CD4-positive, alpha-beta memory T cell (primary cell): ENCODE measurements at places on chromosomes 11 and 22.

GRCh38 chr11:59186130-59186594 is 14.2 kb downstream of the DTX4 start:
- H3K4me1 ChIP-seq, result no peaks in the 10 kb centered on the region
- no peak overlapping the region for H3K27ac ChIP-seq
- no peaks in the 10 kb centered on the region for H3K36me3 ChIP-seq

DNA sequence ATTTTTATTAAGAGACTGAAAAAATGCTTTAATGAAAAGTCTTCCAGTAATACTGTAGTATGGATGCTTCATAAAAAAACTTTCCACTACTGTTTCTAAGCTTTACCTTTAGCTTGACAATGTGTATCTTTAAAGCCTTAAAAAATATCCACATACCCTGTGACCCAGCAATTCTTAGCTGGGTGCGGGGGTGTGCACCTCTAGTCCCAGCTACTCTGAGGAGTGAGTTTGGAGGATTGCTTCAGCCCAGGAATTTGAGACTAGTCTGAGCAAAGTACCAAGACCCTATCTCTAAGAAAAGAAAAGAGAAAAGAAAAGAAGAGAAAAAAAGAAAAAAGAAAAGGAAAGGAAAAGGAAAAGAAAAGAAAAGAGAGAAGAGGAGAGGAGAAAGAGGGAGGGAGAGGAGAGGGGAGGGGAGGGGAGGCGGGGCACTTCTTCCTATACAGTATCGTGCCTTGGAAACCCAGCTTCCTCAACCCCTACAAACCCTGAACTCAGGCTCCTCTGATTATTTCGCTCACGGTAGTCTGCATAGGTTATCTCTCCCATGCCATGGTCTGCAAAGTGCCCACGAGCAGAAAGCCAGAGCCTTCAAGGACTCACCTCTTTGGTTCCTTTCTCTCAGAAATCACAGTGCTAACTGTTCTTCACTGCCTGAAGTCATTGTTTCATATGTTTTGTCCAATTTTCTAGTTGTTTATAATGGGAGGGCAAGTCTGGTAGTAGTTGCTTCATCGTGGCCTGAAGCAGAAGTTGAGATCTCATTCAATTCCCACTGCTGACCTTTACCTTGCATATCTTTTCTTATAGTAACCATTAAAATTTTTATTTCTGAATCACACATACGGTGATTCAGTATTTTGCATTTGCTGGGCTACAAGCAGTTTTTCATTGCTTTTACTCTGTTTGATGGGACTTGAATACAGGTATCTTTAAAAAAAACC is 82.2 kb downstream of the FAM83F start:
- DNase-seq, result no peak
- H3K4me1 ChIP-seq, result peaks cover 64% of the 10 kb centered on the region
- no peak overlapping the region for H3K4me3 ChIP-seq

DNA sequence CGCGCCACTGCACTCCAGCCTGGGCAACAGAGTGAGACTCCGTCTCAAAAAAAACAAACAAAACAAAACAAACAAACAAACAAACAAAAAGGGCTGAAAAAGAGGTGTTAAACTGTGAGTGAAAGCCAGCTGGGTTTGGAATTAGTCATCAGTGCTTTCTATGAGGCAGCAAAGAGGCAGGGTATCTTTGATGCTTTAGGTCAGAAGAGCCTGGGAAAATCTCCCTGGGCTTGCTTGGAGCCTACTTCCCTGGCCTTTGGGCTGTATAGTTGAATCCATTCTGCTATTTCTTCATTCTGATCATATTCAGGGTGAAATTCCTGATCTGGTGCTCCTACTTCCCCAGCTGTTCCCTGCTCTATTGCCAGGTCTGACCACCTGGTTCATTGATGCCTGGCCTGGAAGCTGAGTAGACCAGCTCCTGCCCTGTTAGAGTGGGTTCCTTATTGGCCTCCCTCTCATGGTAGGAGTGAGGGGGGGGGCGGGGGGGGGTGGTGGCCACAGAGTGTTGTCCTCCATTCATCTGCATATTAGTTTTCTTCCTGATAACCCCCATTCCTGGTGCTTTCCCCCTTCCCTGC is 65.6 kb downstream of the INSC start:
- DNase-seq, result no peak
- H3K27ac ChIP-seq, result no peak overlapping the region
- H3K4me3 ChIP-seq, result no peak overlapping the region
- no peaks in the 10 kb centered on the region for H3K27me3 ChIP-seq

DNA sequence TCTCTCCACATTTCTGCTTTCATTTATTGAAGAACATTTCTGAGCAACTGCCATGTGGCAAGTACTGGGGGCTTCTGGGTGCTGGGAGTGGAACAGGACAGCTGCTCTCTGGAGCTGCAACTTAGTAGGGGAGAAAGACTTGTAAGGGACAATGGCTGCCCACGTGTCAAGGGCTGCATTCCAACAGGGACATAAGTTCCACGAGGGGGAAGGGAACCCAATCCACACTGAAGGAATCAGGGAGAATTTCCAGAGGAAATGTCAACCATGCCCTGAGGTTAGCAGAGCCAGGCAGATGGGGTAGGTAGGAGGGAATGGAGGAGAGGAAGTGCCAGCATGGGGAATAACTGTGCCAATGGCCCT is 1.7 kb downstream of the MAPK8IP2 start:
- no peaks in the 10 kb centered on the region for H3K36me3 ChIP-seq
- no peak overlapping the region for H3K27ac ChIP-seq
- no peak for DNase-seq

DNA sequence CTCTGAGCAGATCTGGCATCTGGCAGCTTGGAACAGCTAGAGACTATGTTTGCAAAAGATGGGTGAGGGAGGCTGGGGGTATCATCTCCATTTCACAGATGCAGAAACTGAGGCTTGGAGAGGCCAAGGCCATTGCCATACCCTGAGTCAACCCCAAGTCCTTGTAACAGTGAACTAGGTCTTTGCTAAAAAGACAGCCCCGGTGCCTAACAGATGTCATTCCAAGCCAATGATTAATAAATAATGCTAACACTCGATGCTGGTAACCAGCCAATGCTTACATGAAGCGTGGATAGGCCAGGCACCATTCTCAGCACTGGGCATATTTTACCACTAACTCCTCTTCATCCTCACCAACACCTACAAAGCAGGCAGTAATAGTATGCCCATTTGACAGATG is 164.0 kb downstream of the MN1 start:
- no peak for DNase-seq
- no peaks in the 10 kb centered on the region for H3K4me1 ChIP-seq
- H3K36me3 ChIP-seq, result no peaks in the 10 kb centered on the region
- H3K27ac ChIP-seq, result no peak overlapping the region

- H3K4me3 ChIP-seq, result no peak overlapping the region
- no peak for DNase-seq
- no peaks in the 10 kb centered on the region for H3K36me3 ChIP-seq
- H3K27me3 ChIP-seq, result no peaks in the 10 kb centered on the region
Observed at GRCh38 chr22:25051073-25051472, 98.6 kb downstream of the KIAA1671 start.
